Activated T-helper 2 cell treated with anti-CD3 and anti-CD28 coated beads, Interferon-gamma antibody, Interleukin-2, Interleukin-4, amounts not matched to agents 10 μg/mL and 5 μg/mL and 100 μg/mL, durations not matched to agents 14 hours and 24 hours and 36 hours (primary cell): ENCODE measurements at places on chromosomes 1 and 21.

DNA sequence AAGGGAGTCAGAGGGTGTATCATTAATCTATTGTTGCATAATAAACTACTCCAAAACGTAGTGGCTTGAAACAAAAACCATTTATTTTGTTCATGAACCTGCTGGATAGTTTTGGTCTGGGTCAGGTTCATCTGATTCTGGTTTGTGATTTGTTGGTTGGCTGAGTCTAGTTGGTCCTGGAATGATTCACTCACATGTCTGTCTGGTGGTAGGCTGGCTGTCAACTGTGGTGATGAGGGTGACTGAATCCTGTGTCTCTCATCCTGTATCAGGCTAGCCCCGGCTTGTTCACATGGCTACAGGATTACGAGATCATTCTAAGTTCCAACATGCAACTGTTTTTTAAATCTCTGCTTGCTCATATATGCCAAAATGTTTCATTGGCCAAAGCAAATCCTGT lies 22.5 kb upstream of the SIKE1 start:
- DNase-seq, result no peak

DNA sequence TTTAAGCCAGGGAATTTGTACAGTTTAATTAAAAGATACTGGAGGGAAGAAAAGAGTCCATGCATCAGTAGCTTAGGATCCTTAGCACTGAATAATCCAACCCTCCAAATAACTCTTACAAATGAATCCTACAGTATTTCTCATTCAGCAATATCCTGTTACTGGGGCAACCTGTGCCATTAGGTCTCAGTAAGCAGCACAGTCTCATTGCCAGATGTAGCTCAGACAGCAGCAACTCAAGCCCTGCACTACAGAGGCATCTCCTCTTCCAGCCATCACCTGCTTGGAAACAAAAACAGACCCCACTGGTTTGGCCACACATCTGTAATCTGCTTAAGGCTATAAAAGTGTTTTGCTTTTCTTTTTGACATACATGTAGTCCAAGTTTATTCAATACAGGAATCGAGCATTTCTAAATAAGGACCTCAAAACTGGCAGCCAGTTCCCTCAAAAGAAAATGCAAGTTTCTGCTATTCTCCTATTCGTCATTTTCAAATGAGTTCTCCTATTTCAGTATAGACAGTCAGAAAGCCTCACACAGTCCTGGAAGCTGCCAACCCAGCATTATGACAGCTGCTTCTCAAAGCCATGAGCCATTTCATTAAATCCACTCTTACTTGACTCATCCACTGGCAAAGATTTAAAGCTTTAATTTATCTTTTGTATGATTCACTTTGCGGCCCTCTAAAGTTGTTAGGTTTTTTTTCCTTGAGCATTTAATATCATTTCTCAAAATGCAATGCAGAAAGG lies 129.0 kb downstream of the APP start:
- DNase-seq, result no peak

- no peak for DNase-seq
These were observed 37.8 kb downstream of the GPA33 start for GRCh38 chr1:167052389-167052788.

DNA sequence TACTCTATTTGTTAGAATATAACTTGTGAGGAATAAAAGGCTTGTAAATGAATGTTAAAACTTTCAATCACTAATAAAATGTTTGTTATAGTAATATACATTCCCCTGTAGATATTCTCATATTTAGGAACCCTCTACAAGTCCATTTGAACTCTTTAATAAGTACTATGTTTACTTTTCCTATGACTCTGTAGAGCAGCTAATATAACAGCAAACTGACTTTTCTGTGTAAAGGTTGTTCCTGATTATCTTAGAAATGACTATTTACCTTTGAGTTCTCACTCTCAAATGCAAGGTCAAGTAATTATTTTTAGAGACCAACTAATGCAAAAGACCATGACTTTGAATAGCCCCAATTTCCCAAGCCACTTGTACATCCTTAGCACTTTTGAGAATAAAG lies 130.3 kb downstream of the C1orf21 start:
- DNase-seq, result no peak

DNA sequence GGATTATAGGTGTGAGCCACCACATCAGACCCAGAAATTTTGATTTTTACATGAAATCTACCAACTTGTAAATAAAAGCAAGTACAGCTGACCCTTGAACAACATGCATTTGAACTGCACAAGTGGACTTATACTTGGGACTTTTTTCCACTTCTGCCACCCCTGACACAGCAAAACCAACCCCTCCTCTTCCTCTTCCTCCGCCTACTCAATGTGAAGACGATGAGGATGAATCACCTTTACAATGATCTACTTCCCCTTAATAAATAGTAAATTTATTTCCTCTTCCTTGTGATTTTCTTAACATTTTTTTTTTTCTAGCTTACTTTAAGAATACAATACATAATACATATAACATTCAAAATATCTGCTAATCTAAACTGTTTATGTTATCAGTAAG lies 17.5 kb upstream of the YRDC start:
- no peak for DNase-seq

- no peak for DNase-seq
These were observed 23.7 kb upstream of the SLC2A5 start for GRCh38 chr1:9093091-9093490.

DNA sequence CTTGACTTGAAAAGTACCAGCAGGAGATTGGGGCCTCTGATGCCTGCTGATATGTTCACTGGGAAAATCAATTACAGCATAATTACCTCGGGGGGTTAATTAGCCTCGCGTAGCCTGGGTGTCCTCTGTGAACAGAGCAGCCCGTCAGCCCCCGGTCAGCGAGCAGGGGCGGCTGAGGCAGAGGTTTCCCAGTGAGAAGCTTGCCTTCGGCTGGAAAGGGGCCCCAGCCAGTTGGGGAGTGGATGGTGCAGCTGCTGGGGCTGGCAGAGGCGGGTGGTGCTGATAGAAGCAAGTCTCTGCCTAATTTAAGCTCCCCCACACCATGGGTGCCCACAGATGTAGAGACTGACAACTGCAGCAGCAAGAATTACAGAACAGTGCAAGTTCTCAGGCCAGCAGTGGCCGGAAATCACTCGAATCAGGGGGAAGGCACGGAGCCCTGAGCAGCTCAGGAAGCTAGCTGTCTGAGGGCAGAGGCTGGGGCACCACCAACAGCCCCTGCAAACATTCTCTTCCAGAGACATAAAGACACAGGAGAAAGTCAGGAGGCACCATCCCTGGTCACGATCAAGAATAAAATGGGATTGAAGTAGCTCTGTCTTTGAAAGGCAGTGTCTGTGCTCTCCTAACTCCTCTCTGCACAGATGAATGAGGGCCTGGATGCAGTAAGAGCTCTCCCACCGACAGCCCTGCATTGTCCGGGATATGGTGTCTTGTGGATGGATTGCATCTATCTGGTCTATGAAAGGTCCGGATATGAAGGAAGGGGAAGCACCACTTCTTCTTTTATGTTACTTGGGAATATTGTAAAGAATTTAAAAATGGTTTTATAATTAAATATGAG lies 166.5 kb upstream of the CD34 start:
- DNase-seq, result no peak

DNA sequence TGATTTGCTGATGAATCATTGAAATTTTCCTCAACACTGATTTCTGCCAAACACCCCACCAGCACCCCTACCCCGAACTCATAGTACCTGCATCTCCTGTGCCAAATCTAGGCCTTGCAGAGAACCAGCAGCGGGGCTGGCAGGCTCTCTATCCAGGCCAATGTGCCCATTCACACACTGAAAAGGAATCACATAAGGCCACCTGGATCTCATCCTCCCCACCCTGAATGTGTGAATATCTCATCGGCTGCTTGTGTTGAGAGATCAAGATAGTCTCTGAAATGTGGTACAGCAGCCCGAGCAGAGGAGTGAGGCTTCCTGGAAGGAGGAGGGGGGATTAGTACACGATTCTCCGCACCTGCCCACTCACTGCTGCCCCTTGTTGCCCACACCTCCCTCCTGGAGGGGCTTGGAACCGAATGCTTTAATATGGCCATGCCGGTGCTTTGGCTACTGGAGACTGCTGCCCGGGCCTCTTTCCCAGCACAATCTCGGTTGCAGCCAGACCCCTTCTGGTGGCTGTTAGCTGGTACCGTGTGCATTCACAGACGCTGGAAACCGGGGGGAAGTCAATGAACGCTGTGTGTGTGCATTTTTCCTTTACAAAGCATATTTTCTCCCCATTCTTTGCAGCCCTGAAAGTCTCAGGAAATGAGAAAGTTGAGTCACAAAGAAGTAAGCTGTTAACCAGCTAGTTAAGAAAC lies 619.5 kb downstream of the MATN1 start:
- DNase-seq, result no peak

GRCh38 chr1:151175863-151176262 lies at the start of gene TMOD4:
Gene TMOD4 (minus strand): TSS chr1:151175981. CDS start chr1:151174875, 1,106 bp downstream.
- no peak for DNase-seq

GRCh38 chr21:44349847-44350772 lies 3.3 kb upstream of the TRPM2 start:
- no peak for DNase-seq

GRCh38 chr1:58401991-58402390 lies 144.5 kb downstream of the OMA1 start:
- no peak for DNase-seq

- DNase-seq, result peak; percentile 27
These were observed 17.6 kb upstream of the ALX3 start for GRCh38 chr1:110087812-110088738.

DNA sequence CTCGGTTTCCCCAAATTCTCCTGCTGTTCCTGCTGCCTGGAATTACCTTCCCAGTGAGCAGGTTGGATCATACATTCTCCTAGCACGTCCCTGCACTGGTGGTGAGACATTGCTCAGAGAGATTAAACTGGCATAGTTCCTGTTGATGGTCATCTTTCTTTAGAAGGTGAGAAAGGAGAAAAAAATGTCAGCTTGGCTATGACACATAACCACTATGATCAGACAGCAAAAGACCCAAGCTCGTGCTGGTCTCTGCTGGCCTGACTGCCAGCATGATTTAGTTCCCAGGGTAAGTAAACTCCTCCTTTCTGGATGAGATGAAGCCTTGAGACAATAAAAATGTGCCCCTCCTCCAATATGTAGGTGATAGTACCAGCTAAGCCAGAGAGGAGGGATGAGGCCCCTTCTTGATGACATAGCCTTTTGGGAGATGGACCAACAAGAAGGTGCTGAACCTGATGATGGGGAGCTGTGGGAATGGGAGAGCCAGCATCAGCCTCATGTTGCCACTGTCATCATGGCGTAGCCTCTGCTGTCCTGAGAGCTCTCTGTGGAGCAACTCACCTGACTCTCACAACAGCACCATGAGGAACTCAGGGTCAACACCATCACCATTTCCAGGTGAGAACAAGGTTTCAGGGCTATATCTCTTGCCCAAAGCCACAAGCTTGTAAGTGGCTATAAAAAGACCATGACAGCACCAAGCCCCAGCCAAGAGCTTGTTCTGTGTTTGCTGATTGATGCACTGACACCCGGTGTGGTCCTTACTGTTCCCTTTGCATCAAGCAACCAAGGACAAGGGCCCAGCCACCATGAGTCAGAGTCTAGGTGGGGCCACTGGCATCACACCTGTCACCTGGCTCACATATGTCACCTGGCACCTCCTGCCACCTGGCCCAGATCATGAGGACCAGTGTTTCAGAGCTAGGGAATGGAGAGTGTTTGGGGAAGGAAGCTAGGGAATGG lies 200.0 kb downstream of the MATN1 start:
- no peak for DNase-seq

DNA sequence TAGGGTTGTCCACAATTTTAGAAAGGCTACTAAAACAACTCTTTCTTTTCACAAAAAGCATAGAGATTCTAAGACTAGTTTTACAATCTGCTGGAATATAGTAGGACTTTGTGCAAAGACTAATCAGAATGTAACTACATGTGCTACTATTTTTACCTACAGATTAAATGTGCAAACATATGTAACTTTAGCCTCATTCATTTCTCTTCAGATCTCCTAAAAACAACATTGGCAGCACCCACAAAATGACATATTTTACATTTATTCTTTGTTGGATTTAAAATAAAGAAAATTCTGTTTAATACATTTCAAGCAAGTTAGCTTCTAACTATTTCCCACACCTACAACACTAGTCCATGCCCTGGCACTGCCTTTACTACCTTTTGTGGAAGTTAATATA lies 292.2 kb downstream of the AKT3 start:
- DNase-seq, result no peak

GRCh38 chr1:180211860-180212229 lies 18.2 kb upstream of the LHX4 start:
- no peak for DNase-seq

- no peak for DNase-seq
These were observed 212.8 kb downstream of the PBX1 start for GRCh38 chr1:164771619-164772361.

DNA sequence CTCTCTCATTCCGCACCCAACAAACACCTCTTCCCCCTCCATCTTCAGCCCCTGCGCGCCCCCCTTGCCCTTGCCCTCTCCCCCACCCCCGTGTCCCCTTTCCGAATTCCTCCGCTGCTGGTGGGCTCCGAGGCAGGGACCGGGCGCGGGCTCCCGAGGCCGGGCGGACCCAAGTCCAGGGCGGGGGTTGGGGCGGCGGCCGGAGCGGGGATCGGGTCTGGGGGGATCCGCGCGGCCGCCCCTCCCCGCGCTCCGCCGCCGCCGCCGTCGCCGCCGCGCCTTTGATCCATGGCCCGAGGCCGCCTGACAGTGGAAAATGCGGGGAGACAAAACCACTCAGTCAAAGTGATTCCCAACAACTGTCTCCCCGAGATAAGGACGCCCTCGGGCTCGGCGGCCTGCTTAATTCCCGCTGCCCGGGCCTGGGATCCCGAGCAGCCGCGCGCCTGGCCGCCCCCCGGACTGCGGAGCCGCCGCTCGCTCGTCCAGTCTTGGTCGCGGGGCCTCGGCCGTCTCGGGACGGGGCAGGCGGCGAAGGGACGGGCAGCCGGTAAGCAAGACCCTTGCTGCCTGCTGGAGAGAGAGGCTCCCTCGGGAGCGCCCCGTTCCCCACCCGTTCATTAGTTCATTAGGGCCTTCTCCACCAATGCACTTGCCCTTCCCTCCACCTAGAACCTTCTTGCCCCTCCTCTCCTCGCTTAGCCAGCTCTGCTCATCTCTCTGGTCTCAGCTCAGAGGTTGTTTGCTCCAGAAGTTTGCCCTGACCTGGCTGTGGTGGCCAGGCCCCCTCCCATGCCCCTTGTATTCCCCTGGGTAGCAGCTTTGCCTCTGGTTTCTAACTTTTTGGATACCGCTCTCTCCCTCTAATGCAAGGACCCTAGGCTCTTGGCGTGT lies 86.4 kb downstream of the PAX7 start:
- DNase-seq, result no peak

GRCh38 chr1:15668089-15668754 lies 15.9 kb upstream of the PLEKHM2 start:
- no peak for DNase-seq

GRCh38 chr1:150268705-150269403 lies at the start of gene APH1A:
Gene APH1A (minus strand): TSS chr1:150269016. CDS start chr1:150268810, 206 bp downstream.
- DNase-seq, result peak; percentile 92
